Erythroblast (primary cell): ENCODE measurements at places on chromosomes 2 and 18.
A peak's percentile ranks its signal among the peaks of the same experiment; 100 is the strongest.

- DNase-seq, result no peak
Measured at GRCh38 chr2:225233234-225233633, 166.3 kb upstream of the NYAP2 start.

GRCh38 chr2:20624156-20624883, 26.6 kb downstream of the HS1BP3 start:
- DNase-seq, result no peak

DNA sequence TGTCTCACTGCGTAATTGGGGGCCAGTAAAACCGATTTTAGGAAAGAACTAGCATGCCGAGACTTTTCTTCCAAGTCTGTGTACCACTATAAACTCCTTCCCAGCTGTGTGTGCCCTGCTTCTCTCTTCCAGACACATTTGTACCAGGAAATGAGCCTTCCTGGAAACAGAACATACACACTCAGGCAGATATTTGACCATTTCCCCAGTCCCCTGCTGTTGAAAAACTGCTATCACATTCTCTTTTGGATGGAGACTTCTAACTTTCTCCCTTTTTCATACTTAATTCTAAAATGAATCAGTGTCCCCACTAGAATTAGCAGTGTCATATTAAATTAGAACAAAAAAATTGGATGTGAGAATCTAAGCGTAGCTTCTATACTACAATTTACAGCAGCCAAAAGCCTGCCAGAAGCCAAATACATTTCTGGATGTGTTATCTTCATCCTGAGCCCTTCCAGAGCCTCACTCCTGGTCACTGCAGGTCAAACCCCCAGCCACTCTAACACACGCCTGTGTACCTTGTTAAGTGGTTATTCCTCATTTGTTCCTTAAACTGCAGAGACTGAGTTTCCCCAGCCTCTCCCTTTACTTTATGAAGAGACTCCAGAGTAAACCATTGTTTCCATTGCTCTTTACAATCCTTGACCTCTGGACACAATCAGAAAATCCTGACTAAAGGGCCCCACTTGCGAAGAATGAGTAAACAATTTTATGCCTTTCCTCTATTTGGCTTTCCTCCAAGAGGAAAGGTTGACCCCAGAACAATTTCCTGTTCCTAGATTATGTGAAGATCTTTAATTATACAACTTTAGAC, 20.4 kb downstream of the DSG4 start:
- DNase-seq, result no peak

DNA sequence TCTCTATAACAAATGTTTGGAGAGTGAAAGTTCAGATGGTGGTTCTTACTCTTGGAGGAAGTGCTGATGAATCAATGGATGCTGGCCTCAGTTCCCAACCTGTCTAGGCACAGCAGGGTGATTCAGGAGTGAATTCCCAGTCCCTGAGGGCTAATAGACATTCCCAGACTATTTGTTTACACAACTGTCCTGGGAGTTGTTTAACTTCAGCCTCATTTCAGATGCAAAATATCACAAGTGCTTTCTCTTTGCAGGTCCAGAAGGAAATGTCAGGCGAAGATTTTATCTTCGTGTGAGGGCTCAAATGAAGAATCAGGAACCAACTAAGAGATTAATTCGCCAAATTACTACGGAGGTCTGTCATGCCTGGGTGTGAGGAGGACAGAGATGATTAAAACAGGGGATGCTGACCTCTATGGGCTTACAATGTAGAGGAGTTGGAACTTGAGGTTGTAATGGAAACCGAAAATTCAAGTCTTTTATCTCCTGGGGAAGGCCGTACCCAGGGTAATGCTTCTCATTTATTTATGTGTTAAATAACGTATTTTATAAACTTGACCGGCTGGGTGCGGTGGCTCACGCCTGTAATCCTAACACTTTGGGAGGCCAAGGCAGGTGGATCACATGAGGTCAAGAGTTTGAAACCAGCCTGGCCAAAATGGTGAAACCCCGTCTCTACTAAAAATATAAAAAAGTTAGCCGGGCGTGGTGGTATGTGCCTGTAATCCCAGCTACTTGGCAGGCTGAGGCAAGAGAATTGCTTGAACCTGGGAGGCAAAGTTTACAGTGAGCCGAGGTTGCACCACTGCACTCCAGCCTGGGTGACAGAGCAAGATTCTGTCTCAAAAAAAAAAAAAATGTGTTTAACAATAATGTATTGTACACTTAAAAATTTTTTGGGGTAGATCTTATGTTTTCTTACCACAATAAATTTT, 38.7 kb upstream of the SLC1A4 start:
- no peak for DNase-seq

DNA sequence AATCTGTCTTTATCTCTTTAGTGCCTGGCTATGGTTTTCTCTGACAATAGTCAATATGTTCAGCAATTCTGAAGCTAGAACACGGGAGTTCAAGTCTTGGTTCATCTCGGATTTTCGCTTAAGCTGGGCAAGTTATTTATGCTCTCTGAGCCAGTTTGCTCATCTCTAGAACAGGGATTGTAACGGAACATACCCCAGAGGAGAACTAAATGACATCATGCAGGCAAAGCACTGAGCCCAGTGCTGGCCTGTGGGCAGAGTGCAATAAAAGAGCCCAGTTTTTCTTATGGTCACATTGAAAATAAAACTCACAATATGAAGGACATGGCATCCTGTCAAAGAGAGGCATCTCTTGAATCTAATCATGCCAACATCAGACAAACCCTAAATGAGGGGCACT, 143.9 kb downstream of the ZBTB7C start:
- DNase-seq, result no peak

GRCh38 chr18:49874238-49874637, 60.9 kb upstream of the ACAA2 start:
- DNase-seq, result no peak

DNA sequence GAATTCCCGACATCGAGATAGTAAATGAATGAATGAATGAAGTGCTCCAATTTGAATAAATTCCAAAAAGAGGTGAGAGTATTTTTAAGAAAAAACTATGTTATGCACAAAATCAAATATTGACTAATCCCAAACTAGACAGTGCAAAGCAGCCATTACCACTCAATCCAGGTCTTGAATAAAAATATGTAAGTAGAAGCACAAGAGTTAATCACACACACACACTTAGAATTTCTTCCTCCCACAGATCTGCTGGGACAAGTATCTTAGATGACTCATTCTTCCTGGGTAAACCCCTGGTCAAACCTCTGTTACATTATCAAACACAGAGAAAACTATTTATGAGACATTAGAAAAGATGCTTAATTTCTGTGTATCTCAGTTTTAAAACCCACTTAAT, 102.0 kb downstream of the PLA2R1 start:
- no peak for DNase-seq

GRCh38 chr2:239106314-239106908, 258.5 kb downstream of the TWIST2 start:
- DNase-seq, result peak; percentile 39

GRCh38 chr18:33733376-33733775, 155.4 kb downstream of the ASXL3 start:
- DNase-seq, result no peak

GRCh38 chr2:135056790-135057189, 4.7 kb downstream of the RAB3GAP1 start:
- peak; percentile 34 for DNase-seq

DNA sequence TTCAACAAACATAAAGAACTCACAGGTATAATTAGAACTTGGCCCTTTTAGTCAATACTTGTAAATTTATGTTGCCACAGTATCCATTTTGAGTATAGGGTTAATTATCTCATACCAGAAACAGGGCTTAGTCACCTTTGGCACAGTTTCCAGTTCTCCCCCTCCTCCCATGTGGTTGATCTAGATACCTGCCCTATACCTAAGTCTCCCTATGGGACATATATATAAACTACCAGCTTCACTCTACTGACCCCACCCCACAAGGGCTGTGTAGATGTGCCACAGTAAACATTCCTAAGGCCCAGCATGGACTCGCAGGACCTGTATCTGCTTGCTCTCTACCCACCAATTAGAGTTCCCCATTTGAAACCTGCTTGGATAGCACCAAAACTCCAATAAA, 371.7 kb upstream of the RND3 start:
- DNase-seq, result no peak

GRCh38 chr2:182018218-182018617, 32.6 kb downstream of the PPP1R1C start:
- no peak for DNase-seq

DNA sequence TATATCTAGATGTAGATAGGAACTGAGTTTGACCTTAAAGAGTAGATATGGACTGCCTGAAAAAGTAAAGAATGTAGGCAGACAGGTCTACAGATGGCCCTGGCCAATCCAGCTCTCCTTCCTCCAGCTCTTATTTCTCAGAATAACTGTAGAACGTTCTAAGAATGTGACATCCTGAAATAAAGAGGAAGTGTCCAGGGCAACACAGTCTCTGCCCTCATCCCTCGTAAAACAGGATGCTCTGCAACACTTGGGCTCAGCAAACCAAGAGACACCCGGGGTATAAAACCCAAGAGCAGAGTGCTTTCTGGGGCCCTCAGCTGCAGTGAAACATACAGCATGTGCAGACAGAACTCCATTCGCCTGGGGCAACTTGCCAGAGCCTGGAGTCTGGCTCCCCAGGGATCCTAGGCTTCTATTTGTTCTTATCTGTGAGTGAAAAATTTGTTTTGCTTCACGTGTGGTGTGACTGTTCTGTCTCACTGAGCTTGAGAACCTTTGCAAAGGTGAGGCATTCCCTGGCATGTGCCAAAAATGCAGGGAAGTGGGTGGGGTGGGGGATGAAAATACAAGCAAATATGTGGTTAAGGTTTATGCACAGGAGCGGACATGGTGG, 401.0 kb downstream of the SETBP1 start:
- no peak for DNase-seq

- peak; percentile 27 for DNase-seq
Measured at GRCh38 chr2:31729442-31730092, 148.8 kb upstream of the SRD5A2 start.

- no peak for DNase-seq
Measured at GRCh38 chr2:227221120-227221519, 56.7 kb downstream of the COL4A3 start.

DNA sequence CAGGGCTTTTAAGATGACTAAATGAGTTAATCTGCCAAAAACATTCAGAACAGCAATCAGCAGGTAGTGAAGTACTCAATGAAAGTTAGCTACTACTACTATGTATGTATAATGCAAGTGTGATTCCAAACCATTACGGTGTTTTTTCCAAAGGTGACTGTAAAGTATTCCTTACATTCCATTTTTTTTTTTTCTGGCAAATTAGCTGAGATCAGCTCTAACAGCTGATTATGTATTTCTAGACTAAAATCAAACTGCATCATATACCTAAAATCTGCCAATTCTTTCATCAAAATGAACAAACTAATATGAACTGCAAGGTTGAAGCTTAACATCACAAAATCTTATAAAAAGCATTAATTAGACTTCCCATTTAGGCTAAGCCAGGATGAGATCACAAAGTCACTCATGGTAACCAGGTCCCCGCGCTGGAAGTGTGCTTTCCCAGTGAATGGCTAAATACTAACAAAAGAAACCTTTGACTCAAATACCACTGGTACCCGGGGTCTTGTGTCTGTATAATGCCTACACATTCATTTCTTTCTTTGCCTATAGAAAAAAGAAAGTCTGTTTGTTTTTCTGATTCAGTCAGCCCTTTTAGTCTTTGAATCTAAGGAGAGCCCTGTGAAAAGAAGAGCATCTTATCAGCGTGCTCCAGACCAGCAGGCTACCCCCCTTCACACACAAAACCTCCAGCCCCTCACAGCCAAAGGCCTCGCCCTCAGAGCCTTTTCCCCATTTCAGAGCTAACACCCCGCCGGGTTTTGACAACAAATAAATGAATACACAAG, 88.3 kb downstream of the RBMS1 start:
- peak; percentile 83 for DNase-seq

GRCh38 chr2:238818561-238818960, 29.3 kb upstream of the TWIST2 start:
- DNase-seq, result no peak
